ENCODE measurements at places on chromosomes 13 and 19.

GRCh38 chr13:60226507-60226906 is 62.8 kb upstream of the DIAPH3 start:
- DNase-seq, result no peak

- DNase-seq, result peak; percentile 73
Measured at GRCh38 chr19:53192771-53193534, at the start of gene ZNF665. Gene ZNF665 (minus strand): TSS chr19:53193358. CDS start chr19:53182898, 10,460 bp downstream.

DNA sequence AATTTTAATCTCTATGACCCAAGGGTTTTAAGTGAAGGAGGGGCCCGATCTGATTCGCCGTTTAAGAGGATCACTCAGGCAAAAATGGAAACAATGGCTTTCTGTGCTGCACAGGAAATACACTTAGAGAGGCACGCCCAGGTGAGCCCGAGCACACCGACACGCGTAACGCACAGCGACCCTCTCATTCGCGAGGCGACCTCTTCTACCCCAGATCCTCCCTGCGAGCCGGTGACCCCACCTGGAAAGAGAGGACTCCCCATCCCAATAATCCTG is 216 bp downstream of the SH2D3A start:
- DNase-seq, result no peak

- no peak for DNase-seq
Measured at GRCh38 chr19:1882786-1883692, 2.3 kb downstream of the ABHD17A start.

GRCh38 chr19:17831419-17831888 is 10.1 kb upstream of the INSL3 start:
- no peak for DNase-seq

- DNase-seq, result no peak
Measured at GRCh38 chr19:6126335-6126974, 9.0 kb upstream of the ACSBG2 start.

DNA sequence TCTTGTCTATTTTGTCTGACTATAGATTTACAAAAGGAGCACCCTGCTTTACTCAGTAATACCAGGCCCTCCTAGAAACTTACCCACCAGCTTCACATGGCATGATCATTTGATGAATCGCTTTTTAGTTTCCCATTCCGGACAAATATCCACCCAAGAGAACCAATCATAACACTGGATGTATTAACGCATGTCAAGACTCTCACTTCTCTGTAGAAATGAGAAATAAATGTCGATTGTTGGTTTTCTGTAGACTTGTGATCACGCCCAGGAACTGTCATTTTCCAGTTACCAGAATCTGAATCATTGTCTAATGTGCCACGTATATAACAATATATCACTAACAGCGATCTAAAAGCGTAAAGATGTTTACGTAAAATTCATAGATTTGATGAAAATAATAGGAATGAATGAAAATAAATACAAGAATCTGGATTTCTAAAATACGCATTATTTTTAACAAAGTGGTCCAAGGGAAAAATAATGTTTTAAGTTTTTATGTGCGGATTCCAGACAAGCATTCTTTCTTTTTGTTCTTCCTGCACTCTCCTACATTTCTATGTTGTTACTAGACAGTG is 14.0 kb downstream of the CDX2 start:
- DNase-seq, result no peak

- no peak for DNase-seq
Measured at GRCh38 chr19:38375098-38375493, 725 bp downstream of the PSMD8 start.
